ENCODE measurements at places on chromosomes 1 and 21.

DNA sequence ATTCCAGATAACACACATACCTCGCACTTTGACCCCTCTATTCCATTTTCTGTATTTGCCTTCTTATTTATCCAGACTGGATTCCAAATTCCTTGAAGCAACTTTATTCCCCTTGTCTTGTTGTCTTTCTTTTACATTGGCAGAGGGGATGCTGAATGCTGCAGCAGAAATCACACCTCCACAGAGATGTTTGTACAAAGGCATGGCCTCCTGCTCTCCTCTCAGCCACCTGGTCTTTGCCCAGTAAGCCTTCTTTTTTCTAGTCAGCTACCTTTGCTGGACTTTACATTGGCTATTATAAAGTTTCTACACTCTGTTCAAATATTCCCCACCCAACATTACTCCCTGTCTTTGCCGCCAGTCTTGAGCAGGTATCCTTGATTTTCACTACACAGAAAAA lies 75.1 kb downstream of the LAMC1 start:
- DNase-seq = no peak

GRCh38 chr1:212452323-212453155 lies 19.8 kb downstream of the NENF start:
- no peak for DNase-seq

- no peak for DNase-seq
Measured at GRCh38 chr1:5822266-5822665, 170.0 kb downstream of the NPHP4 start.

GRCh38 chr1:59653968-59654367 lies 160.8 kb upstream of the HOOK1 start:
- DNase-seq = no peak

GRCh38 chr1:177255411-177255810 lies 84.7 kb downstream of the BRINP2 start:
- DNase-seq = peak; percentile 4

- no peak for DNase-seq
Measured at GRCh38 chr1:89603651-89604413, 29.1 kb upstream of the LRRC8C start.

- DNase-seq = no peak
Measured at GRCh38 chr1:16208270-16208987, 4.0 kb downstream of the ARHGEF19 start.

DNA sequence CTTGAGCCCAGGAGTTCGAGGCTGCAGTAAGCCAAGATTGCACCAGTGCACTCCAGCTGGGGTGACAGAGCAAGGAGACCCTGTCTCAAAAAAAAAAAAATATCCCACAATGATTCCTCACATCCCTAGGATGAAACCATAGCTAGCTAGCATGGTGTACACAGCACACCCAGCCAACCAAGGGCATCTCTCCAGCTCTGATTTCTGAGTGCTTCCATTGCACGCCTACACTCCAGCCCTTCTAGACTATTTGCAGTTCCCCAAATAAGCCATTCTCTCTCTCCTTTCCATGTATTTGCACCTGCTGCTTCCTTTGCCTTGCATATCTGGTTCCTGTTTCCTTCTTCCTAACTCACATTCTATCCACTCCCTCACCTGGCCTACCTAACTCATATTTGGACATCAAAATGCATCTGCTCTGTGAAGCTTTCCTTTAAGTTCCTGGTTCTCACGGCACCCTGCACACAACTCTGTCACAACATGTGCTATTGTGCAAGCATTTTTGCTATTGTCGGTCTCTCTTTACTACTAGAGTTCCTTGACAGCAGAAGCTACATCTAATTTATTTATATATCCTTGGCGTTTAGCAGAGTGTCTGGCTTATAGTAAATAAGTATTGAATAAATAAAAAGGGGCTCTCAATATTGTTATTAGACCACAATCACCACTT lies 2.4 kb upstream of the ELAPOR1 start:
- DNase-seq = no peak

GRCh38 chr1:174872615-174873058 lies 127.1 kb upstream of the CACYBP start:
- DNase-seq = no peak

DNA sequence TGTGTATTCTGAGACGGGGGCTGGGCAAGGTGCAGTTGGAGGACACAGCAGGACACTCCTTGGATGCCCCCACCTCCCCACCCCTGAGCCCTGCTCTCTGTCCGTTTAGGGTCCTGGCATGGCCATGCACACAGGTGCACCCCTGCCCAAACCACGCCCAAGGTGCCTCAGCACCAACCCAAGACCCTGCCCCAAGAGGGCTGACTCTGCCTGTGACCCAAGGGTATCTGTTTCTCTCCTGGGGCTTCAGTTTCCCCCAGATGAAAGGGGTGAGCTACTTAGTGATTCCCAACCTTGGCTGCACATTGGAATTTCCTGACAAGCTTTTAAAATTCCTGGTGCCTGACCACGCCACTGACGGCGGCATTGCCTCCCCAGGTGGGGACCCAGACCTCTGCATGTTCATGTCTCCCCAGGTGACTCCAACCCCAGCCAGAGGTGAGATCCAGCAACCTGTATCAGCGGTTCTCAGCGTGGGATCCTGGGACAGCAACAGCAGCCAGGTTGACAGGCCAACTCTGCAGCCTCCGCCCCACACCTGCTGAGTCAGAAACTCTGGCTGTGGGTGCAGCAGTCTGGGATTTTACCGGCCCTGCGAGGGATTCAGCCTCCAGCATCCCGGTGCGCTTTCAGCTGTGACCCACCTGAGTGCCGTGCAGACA lies 483.4 kb downstream of the NPHP4 start:
- DNase-seq = no peak

- no peak for DNase-seq
Measured at GRCh38 chr1:5974631-5975030, 17.6 kb downstream of the NPHP4 start.

DNA sequence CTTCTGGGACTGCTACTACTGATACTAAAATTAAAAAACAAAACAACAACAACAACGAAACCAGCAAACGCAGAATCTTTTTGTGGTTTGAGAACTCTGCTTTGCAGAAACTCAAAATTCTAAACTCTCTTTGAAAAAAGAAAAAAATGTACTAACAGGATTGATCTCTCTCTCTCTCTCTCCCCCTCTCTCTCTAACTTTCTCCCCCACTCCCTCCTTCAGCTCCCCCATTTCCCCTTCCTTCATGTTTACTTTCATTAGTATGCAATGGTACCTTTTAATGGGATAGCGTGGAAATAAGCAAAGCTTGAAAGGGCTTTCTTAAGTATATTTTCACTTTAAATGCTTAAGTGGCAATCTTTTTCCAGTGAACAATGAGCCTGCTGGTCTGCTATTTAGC lies 562.6 kb upstream of the ADGRL2 start:
- DNase-seq = no peak
